ENCODE measurements at places on chromosomes 7 and 10.
A peak's percentile ranks its signal among the peaks of the same experiment; 100 is the strongest.

- peak; percentile 80 for DNase-seq
Measured at GRCh38 chr10:33193701-33194521, 140.6 kb downstream of the NRP1 start.

GRCh38 chr10:121655254-121656144 lies 57.3 kb upstream of the FGFR2 start:
- DNase-seq = no peak

DNA sequence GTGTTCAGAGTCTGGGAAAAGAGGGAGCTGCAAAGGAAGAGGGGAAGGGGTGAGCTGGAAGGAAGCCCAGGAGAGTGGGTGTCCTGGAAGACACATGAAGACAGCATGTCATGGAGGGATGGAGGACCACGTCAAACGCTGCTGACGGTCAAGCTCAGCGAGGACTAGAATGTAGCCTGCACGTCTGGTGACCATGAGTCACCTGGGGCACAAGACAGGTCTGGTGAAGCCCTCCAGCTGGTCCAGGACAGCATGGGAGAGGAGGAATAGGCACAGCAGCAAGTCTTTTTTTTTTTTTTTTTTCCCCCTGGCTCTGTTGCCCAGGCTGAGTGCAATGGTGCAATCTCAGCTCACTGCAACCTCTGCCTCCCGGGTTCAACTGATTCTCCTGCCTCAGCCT lies 19.6 kb upstream of the AMZ1 start:
- DNase-seq = no peak

DNA sequence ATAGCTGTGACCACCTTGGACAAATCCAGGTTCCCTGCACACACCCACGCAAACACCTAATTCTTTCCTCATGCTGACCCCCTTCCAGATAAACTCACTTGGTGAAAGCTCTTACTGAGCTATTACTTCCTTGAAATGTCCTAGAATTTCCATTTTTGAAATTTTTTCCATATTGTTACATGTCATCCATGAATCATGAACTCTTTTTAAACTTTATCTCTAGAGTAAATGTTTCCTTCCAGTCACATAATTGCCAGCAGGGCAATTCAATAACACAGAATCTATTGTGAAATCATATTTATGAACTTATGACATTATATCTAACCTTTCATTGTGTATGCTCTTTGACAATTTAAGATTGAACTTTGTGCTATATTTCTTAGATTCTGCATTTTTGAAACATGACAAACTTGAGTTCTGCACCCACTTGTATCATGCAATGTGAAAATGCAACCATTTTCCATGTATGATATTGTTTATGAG lies 26.8 kb upstream of the FGL2 start:
- DNase-seq = peak; percentile 43

DNA sequence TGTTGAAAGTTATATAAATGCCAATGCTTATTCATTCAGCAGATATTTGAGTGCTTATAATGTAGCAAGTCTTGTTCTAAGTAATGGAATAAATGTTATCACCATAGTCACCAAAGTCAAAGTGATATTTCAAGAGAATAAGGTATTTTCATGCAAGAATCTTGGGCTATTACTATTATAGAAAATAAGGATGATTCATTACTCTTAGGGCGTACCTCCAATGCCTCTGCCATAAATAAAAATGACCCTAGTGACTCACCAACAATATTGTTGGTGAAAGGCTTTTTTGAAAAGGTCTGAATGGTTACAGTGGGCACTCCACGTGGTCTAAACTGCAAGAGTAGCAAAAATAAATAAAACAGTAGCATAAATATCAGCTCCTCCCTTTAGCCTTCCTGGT lies 68.4 kb downstream of the RALA start:
- peak; percentile 59 for DNase-seq

GRCh38 chr7:45084901-45085618 lies 3.7 kb downstream of the NACAD start:
- no peak for DNase-seq

DNA sequence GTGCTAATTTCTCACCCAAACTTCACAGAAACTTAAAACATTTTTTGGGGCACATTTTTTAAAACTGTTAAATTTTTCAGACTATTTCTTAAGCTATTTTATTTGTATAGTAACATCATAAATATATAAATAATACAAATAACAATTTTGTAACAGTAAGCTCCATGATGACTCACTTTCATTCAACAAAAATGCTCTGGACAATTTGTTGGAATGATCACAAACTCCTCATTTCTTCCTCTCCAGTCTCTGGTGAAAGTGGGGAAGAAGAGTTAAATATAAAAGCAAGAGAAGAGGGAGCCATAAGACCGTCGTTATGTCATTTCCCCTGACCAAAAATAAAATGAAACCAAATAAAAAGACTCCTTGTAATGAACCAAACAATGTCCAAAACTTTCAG lies 162.4 kb downstream of the AGMO start:
- DNase-seq = no peak

DNA sequence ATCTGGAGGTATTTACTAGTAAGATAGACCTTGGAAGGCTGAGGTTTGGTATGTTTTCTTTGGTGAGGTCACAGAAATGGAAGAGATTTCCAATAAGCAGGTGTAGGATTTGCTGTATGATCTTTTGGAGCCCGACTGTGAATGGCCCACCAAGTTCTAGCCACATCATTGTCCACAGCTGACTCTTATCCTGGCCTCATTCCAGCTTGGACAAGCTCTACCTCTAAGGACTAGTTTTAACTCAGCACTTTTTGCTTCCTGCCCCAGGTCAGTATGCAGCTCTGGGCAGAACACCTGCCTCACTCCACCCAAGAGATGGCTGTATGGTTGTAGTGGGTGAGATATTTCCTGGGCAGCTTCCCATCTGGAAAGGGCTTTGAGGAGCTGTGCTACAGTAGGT lies 6.1 kb upstream of the CPA4 start:
- DNase-seq = peak; percentile 44

DNA sequence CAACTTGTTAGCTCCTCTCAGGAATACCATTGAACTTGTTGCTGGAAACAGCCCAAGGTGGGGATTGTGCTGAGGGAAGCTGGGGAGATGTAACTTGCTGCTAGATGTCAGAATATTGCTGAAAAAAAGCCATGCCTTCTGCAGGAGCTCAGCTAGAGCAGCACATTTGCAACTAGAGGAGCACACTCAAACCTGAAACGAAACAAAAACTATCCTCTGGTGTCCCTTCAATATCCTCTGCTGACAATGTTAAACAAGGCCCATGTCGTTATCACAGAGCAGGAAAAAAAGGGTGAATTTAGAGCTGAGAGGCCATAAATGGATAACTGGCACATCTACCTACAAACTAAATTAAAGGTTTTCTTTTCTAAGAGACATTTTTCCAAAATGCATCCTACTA lies 53.7 kb upstream of the MACC1 start:
- DNase-seq = no peak

GRCh38 chr10:3136763-3137611 lies 35.6 kb downstream of the PITRM1 start:
- DNase-seq = peak; percentile 70

DNA sequence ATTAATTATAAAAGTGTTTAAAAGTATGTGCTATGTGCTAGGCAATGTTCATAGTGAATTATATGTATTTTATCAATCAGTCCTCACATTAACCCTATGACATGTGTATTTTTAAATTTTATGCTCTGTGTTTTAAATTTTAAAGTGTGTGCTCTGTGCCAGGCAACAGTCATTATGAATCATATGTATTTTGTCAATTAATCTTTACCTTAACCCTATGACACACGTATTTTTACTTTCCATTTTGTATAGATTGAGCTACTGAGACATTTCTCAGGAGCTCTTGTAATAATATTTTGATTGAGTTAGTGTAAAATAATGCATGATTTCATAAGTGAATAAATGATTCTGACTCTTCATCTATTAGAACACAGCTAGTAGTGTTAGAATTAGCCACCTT lies 117.8 kb downstream of the THSD7A start:
- no peak for DNase-seq

- DNase-seq = no peak
Measured at GRCh38 chr7:20021831-20022230, 195.4 kb downstream of the MACC1 start.

DNA sequence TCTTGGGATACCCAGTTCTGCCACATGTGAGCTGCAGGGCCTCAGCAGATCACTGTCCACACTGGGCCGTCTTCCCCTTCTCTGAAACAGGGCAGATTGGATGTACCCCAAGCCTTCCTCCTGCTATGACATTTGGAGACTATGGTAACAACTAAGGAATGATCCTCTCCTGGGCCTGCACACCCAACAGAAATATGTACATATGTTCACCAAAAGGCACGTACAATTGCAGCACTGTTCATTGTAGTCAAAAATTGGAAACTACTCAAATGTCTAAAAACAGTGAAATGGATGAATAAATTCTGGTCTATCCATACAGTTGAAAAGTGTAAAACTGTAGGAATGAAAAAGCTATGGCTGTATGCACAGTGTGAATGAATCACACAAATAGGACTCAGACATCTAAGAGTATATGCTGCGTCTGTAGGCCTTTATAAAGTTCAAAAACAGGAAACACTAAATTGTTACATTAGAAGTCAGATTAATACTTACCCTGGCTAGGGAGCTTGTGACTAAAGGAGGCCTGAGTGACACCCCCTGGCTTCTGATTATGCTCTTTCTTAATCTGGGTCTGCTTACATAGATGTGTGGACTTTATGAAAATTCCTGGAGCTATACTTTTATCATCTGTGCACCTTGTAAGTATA lies 16.1 kb upstream of the XPNPEP1 start:
- DNase-seq = no peak

GRCh38 chr10:103470761-103471653 lies 8.0 kb downstream of the CALHM3 start:
- no peak for DNase-seq

DNA sequence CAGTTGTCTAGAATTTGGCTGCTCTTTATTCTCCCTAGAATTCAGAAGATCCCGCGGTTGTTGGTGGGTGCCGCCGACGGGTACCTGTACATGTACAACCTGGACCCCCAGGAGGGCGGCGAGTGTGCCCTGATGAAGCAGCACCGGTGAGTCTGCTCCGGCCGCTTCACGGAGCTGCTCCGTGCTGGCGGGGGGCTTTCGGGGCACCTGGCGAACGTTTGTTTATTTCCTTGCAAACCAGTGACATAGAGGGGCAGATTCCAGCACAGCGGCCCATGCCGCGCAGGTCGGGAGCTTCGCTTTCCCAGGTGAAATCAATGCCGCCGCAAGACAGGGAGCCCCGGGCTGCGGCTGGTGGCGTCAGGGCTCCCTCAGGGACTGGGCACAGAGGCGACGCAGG lies 38.0 kb downstream of the WIPI2 start:
- no peak for DNase-seq

GRCh38 chr7:43522406-43523156 lies 60.3 kb upstream of the STK17A start:
- DNase-seq = peak; percentile 52

DNA sequence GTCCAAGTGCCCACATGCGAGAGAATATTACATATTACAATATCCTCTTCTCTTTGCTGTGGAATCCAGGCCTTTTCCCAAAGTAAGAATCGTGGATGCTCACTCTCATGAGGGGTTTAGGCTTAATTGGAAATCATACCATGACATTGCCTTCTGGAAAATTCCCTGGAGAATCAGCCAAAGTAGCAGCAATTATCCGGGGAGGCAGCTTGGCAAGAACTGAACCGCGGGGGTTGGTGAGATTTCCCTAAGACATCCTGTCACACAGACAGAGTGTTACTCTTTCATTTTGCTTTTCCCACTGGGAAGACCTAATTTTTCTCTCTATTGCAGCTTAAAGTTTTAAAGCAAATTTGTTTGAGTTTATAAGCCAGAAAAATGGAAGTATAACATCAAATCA lies 463.6 kb upstream of the DPP6 start:
- DNase-seq = no peak

DNA sequence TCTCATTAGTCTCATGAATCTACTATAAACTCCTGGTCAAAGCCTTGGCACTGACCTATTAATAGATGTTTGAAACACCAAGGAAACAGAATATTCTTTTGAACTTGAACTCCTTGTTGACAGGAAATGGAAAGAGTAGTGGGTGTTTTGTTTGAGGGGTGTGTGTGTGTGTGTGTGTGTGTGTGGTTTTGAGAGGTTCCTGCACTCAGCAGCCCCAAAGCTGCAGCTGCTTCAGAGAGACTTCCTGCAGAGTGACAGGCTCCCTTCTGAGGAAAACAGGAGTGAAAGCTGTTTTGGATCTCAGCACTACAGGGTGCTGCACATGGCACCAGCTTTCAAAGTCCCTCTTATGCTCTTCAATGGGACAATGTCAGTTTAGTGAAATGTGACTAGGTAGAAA lies 546.5 kb upstream of the STEAP1 start:
- DNase-seq = no peak

- peak; percentile 16 for DNase-seq
Measured at GRCh38 chr10:4503076-4503475, 322.9 kb upstream of the AKR1E2 start.

- DNase-seq = no peak
Measured at GRCh38 chr7:45573661-45574415, at the start of gene ADCY1. Gene ADCY1, plus strand, starts transcription at chr7:45574368. Its CDS starts 176 bp downstream, at chr7:45574544.

- no peak for DNase-seq
Measured at GRCh38 chr10:47405857-47406547, 21.9 kb upstream of the ZNF488 start.

- no peak for DNase-seq
Measured at GRCh38 chr10:130751106-130751840, 560.2 kb downstream of the TCERG1L start.

DNA sequence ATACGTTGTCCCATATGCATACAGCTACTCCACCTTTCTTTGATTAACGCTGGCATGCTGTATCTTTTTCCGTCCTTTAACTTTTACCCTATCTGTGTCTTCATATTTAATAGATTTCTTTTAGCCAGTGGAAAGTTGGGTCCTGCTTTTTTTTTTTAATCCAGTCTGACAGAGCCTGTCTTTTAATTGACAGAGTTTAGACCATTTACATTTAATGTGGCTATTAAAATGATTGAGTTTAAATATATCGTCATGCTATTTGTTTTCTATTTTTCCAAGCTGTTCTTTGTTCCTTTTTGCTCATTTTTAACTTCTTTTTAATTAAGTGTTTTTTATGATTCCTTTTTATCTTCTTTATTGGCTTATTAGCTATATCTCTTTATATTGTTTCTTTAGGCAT lies 217.6 kb upstream of the NEBL start:
- DNase-seq = no peak

- no peak for DNase-seq
Measured at GRCh38 chr7:5276611-5277010, 6.1 kb upstream of the SLC29A4 start.

DNA sequence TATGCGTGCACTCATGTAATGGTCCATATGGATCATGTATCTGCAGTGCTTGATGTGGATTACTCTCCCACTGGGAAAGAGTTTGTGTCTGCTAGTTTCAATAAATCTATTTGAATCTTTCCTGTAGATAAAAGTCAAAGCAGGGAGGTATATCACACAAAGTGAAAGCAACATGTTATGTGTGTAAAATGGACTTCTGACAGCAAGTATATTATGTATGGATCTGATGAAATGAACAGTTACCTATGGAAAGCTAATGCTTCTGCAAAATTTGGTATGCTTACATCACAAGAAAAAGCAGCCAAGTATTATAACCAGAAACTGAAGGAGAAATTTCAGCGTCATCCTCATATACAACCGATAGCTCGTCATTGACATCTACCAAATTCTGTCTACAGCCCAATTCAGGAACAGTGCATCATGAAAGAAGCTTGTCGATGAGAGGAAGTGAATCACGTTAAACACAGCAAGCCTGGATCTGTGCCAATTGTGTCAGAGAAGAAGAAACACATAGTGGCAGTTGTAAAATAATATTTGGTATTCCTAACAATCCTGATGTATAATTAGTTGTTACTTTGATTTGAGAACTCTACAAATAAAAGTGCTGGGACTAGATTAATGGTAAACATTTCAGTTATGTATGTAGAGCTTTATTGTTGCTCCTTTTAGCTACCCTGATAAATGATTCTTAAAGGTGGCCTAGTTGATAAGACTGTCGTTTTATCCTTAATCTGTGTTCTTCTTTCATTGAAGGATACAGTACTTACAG lies 14.2 kb upstream of the SYPL1 start:
- DNase-seq = peak; percentile 75

Measured in iris pigment epithelial cell (primary cell).